ENCODE measurements at places on chromosomes 7 and 10.

DNA sequence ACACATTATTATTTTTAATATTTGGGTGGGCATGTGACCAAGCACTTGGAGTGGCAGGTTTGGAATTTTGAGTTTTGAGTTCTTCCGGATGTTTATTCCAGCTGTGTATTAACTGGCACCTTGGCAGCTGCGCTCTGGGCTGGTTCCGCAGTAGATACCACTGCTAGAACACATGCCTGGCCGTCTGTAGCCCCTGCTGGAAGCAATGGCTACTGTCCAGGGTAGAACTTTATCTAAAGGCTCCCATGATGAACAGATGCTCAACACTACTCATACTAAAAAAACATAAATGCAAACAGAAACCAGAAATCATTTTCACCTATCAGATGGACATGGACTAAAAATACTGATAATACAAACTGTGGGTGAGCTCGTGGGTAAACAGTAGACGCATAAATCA is 19.4 kb upstream of the SH3PXD2A start:
- no peak for DNase-seq

DNA sequence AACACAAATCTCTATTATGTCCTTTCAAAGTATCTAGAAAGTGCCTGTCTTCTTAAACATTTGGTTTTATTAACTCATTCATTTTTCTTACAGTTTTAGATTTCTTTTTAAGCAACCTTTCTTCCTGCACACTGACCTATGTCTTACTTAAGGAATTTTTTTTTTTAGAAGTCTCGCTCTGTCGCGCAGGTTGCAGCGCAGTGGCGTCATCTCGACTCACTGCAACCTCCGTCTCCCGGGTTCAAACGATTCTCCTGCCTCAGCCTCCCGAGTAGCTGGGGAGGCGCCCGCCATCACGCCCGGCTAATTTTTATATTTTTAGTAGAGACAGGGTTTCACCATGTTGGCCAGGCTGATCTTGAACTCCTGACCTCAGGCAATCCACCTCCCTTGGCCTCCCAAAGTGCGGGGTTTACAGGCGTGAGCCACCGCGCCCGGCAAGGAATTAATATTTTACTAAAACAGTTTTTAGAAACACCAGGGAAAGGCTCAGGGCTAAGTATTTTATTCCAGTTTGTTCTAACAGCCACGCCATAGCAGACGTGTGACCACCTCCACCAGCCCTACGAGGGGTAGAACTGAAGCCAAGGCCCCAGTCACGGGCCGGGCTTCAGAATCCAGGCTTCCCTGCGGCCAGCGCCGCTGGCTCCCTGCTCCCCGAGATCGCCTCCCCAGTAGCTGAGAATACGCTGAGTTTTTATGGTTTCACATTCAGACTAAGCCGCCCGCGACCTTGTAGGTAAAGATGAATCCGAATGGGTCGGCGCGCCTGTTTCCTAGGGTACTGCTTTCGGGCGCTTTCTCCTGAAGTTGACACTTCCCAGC is 941 bp upstream of the LUC7L2 start:
- DNase-seq = peak; percentile 17

GRCh38 chr7:44162785-44163395 is 21.8 kb upstream of the MYL7 start:
- peak; percentile 26 for DNase-seq

- DNase-seq = no peak
Observed at GRCh38 chr10:4984223-4984622, 19.4 kb downstream of the AKR1C2 start.

- DNase-seq = peak; percentile 85
Observed at GRCh38 chr10:3911713-3912442, 126.9 kb upstream of the KLF6 start.

DNA sequence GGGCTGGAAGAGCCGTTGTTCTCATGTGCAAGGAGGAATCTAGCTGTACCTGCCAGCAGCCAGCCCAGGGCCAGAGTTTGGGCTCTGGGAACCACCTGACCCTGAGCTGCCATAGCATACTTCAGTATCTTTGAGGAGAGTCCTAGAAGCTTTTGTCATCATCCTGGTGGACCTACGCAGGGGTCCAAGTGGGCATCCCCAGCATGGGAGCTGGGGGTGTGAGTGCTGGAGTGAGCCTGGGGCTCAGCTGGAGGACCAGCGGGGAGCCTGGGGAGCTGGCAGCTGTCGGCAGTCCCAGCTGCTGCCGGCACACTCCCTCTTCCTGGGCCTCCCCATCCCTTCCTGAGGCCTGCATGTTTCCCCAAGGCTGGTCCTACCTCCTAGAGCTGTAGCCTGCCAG is 32.5 kb downstream of the C10orf105 start:
- no peak for DNase-seq

- DNase-seq = no peak
Observed at GRCh38 chr10:28996345-28996744, 292.5 kb upstream of the LYZL1 start.

DNA sequence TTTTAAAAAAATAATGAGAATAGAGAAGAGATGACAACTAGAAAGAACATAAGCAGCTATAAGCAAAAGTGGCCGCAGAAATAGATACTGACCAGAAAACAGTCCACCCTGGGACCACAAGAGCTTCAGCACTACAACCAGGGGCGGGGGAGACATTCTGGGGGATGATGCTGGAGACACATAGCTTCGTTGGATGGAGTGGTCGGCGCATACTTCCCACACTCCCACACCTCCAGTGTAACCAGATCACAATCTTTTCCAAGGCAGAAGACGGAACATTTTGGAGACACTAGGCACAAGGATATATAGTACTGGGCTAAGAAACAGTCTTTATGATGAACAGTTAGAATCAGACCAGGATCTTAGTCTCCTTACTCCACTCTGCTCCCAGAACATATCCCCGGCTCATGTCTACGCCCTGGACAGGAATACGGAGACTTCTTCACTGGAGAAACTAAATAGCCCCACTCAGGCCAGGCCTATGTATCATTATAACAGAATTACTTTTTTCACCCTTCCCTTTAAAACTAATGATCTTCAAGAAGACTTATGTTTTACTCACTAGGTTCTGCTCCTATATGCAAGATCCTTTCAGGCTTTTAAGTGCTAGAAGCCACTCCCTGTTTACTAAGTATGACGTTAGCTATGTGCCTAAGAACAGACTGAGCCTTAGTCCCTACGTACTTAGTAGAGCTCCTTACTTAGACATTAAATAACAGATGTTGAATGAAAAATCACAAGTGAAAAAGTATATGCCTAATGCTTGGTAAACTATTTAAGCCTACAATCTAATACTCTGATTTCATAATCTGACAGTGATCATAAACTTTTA is 169.6 kb downstream of the SRPK2 start:
- DNase-seq = peak; percentile 61

DNA sequence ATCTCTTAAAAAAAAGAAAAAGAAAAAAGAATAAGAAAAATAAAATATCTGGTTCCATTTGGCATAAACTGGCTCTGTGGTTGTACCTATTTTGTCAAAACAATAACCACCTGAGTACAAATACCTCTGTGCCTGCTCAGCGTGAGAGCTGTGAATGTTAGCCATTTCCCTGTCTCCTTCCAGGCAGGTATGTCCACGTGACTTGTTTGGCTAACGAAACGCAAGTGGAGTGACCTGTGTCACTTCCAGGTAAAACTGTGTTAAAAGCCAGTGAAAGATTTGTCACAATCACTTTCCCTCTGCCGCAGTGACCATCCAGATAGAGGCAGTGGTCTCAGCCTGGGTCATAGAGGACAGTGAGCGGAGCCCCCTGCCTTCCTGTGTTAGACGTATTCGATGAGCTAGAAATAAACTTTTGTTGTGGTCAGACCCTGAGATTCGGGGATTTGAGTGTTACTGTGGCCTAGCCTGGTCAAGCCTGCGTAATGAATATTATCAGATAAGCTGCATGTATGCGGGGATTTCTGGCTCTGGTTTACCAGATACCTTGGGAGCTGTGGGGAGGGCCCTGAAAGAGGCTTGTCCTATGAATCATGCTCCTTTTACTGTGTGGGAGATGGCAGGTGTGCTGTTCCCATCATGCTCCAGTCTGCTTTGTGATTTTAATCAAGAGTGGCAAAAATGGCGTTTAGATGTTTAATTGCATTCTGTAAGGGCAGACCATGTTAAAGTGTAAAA is 3.8 kb downstream of the PTER start:
- DNase-seq = peak; percentile 88

DNA sequence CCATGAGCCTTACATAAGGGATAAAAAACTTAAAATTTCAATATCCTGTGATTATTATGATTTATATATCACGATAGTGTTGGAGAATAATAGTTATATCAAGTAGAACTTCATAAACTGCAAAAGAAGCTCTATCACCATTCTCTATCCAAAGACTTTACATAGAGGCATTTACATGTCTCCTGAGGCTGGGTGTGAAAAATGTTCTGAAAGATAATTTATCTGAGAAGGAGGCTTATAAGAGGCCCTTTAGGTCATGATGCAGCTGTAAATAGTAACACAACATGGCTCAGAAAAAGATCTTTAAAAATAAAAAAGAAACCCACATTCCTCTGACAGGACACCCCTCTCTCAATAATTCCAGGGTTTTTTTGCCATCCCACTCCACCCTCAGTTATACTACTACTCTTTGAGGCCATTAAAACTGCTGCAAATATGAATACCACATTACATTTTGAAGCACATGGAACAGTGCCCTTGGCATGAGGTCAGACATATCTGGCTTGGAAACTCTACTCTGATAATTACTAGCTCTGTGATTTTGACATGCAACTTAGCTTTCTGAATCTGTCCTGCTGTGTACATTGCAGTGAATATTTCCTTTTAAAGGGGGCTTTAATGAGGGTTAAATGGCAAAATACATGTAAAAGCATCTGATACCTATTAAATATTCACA is 55.5 kb downstream of the SLC16A12 start:
- DNase-seq = no peak

- peak; percentile 50 for DNase-seq
Observed at GRCh38 chr10:102347236-102347828, 48.2 kb upstream of the NFKB2 start.

DNA sequence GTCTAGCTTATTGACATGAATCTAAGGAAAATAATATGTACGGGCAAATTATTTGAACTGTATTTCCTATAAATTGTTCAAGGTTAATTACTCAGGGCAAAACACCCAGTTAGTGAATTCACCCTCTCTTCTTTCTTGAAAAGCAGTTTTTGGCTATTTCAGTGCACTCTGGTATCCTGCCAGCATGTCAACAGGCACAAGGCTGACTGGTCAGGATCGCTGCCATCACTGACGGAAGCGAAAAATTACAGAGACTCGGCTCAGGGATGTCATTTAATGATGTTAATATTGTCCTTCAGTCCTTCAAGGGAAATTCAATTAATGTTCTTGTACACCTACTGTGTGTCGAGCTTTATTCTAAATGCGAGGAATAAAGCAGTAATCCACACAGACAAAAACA is 28.3 kb upstream of the OLAH start:
- no peak for DNase-seq

DNA sequence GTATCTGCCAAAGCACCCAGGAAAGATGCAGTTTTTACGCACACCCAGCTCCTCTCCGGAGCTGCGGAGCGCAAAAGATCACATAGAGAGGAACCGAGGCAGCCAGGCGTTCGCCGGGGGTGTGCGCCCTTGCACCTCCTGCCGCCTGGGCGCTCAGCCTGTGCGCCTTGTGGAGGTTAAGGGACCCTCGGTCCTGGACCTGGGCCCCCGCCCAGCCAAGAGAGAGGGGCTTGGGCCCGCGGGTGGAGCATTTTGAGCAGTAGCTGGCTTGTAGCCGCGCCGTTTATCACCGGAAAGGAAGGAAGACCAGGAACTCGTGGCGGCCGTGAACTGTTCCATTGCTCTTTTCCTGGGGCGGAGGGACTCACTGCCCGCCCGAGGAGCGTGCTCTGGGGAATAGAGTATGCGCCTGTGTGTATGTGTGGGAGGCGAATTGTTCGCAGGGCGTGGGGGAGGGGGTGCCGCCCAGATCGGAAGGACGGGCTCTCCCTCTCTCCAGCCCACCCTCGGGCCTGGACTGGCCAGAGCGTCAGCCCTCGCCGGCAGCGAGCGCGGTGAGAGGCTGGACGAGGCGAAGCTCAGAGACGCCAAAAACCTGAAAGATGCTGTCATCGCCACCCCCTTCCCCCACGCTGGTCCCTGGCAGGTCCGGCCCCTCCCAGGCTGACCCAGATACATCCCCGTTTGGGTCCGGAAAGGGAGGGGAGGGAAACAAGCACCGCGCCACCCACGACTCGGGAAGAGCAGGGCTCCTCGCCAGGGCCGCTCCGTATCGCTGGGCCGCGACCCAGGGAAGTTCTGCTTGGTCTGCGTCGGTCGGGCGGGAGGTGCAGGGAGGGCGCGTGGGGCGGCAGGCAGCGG is 1.2 kb upstream of the WNT2 start:
- peak; percentile 25 for DNase-seq

GRCh38 chr10:103139803-103140202 is 53.3 kb downstream of the NT5C2 start:
- DNase-seq = no peak

DNA sequence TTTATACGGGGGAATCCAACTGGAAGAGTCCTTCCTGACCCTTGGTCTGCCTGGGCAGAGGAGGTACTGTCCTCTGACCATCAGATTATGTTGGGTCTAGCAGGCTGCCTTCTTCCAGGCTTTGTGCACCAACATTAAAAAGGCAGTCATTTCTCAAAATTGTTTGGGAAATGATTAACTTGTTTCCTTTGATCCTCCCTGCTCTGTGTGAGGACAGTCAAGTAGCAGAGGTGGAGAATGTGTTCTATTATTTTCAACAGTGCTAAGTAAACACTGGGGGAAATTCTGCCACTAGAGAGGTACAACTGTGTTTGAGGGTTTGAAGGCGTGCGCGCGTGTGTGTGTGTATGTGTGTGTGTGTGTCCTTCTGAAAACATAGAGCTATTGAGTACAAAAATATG is 20.6 kb downstream of the ACSL5 start:
- DNase-seq = no peak

DNA sequence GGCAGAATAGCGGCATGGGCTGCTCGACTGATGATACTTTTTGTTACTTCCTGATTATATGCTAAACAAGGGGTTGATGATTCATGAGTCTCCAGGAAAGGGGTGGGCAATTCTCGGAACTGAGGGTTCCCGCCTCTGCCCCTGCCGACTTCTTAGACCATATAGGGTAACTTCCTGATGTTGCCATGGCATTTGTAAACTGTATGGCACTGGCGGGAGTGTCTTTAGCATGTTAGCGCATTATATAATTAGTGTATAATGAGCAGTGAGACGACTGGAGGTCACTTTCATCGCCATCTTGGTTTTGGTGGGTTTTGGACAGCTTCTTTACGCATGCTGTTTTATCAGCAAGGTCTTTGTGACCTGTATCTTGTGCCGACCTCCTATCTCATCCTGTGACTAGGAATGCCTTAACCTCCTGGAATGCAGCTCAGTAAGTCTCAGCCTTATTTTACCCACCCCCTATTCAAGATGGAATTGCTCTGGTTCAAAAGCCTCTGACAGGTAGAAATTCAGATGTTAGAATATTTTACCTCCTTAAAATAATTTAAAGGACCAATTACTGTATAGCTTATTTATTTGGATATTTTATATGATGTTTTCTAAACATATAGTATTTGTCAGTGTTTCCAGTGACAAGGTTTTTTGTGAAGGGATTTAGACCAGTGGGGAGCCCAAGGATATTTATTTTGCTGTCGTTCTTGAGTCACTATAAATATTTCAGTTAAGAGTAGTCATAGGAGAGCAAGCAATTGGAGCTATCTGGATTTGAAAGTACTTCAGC is 90.1 kb upstream of the PIK3CG start:
- no peak for DNase-seq
